ENCODE measurements at places on chromosomes 4 and X.

GRCh38 chrX:112874175-112874574, 33.5 kb upstream of the AMOT start:
- DNase-seq: no peak

DNA sequence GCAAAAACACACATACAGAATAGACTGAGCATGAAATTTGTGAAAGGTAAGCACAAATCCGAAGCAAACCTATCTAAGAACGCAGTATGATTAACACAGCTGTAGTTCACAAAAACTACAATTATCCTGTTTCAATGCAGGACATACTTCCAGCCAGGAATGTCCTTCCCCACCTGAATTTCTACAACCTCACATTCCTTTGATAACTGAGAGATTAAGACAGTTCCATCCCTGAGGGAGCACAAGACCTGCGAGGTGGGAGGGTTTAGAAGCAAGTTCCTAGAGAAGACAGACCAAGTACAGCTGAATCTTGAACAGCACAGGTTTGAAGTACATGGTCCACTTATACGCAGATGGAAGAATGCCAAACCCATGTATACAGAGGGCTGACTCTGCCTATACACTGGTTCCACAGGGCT, 10.6 kb downstream of the ABCG2 start:
- no peak for DNase-seq

GRCh38 chrX:105744291-105744690, 78.0 kb upstream of the NRK start:
- no peak for DNase-seq

DNA sequence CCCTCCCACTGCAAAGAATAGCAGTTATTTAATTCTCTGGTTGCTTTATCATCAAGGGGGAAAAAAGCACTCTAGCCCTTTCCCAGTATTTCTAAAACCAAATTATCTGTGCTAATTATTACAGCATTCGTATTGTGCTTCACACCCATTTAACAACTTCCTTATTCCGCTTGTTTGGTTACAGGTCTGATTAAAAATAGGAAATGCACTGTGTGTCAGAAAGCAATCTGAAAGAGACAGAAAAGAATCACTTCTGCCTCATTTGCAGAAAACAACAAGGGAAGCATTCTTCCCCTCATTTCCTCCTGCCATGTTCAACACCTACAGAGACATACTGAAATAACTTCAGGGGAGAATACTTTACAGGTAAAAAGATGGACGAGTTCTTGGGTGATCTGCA, 114.9 kb upstream of the MAP3K15 start:
- DNase-seq: no peak

- DNase-seq: no peak
Observed at GRCh38 chrX:111102636-111103035, 6.6 kb downstream of the PAK3 start.

- no peak for DNase-seq
Observed at GRCh38 chr4:70426789-70427188, 29.0 kb downstream of the OPRPN start.

DNA sequence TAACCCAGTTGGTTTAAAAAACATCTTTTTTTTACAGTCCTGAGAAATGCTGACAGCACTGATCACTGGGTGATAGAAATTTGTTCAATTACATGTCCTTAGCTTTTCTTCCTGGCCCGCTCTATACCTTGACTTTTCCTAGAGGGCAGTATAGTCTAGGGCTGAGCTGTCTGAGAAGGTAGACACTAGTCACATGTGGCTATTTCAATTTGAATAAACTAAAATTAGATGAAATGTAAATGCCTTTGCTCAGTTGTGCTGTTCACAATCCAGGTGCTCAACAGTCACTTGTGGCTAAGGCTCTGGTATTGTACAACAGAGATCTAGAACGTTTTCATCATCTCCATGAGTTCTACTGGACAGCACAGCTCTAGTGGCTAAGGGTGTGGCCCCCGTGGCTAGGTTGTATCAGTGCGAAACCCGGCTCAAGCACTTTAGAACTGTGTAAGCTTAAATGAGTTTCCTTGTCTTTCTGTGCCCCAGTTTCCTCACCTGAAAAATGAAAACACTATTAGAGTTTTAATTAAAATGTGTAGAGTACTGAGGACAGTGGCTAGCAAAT, 111.6 kb upstream of the WDR17 start:
- no peak for DNase-seq

DNA sequence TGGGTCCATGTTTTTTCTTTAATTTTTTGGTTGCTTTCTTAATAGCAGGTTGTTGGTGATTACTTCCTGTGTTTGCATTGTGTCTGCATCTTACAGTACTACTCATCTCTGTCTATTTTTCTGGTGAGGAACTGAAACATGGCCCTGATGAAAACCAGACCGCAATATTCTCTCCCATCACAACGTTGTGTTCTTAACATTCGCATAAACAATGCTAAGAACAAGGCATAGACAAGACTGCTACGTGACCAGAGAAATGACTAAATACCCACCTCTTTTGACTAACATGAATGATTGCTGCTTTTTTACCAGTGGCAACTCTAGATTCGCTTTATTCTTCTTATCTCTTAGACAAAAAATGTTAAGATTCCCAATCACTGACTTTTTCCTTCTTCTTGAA, 179.1 kb downstream of the GC start:
- no peak for DNase-seq

- DNase-seq: no peak
Observed at GRCh38 chr4:7801001-7801400, 138.7 kb downstream of the AFAP1 start.

- DNase-seq: no peak
Observed at GRCh38 chr4:84857296-84857695, 109.2 kb downstream of the WDFY3 start.

DNA sequence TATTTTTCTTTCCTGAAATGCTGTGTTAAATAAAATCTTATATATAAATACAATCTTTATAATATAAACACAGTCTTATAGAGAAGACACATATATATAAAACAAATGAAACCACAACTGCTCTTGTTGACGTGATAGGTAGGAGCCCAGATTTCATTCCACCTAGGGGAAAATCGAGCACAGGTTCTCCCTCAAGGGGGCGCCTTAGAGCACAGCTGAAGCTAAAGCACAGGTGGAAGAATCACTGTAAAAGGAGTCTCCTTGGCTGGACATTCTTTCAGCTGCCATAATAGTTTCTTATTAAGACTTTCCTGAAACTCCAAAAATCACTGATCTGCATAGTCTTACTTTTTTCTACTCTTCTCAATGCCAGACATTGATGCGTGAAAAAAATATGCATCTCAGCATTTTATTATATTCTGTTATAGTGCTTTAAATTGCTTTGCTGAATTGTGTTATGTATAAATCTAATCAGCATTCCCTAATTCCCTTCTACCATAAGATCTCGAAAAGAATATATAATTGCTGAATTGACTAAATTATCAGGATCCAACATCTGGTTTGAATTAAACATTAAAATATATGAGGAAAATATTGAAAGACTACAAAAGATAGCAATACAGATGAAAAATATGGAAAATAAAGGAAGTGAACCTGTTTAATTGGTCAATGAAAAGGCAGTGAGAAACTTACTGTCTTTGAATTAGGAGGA, 25.5 kb upstream of the RXFP1 start:
- peak; percentile 3 for DNase-seq

DNA sequence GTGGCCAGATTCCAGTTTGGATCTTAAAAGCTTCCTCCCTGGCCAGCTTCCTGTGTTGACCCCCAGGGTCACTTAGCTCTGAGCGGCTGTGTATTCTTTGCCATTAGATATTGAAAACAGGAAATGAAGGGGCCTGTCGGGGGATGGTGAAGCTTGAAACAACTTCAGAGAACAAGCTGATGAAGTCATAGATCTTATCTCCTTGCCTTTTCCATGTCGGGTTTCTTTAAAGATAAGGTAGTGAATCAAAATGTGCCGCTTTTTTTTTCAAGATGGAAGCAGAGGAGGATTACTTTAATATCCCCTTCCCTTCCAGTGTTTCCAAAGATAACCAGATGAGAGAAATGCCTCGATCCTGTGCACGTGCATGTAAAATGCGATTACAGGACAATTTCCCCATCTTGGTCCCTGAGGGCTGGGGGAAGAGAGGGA, 508.5 kb downstream of the MID1IP1 start:
- DNase-seq: peak; percentile 70

DNA sequence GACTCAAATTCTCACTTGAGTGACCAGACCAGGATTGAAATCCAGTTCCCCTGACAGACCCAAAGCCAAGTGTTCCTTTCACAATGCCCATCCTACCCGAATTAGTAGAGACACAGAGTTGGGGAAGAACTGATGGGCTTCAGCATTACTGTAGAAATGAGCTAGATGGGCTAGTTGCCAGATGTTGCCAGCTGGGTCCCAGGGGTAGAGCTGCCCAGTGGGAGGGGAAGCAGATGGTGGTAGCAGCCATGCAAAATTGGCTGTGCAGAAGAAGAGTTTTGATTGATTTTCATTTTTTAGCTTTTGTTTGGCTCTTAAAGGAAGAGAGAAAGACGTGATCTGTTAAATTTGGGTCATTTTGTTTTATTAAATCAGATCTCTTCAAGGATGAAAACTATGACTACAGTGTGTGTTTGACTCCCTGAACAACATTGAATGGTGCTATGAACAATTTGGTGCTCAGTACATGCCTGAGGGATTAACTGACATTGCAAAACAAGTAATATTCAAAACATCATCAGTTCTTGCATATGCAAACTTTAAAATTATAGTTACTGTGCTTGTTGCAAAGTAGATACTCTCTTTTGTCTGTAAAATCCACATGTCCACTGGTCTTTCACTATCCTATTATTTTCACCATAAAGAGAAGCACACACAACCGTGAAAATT, 86.0 kb downstream of the PARM1 start:
- no peak for DNase-seq

DNA sequence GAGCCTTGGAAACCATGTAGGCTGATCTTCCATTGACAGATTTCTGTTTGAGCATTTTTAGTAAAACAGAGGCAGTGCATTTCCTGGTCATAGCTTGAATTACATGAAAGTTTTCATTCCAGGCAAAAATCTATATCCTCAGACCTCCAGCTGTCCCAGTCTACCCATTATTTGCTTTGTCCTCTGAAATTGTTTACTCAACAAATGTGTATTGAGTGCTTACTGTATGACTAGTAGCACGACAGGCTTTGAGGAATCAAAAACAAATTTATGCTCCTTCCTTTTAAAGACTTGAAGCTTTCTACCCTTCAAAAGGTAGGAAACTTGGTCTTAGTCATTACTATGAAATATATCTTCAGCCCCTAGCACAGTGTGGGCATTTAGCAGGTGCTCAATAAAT, 307.9 kb upstream of the IGFBP7 start:
- DNase-seq: no peak

DNA sequence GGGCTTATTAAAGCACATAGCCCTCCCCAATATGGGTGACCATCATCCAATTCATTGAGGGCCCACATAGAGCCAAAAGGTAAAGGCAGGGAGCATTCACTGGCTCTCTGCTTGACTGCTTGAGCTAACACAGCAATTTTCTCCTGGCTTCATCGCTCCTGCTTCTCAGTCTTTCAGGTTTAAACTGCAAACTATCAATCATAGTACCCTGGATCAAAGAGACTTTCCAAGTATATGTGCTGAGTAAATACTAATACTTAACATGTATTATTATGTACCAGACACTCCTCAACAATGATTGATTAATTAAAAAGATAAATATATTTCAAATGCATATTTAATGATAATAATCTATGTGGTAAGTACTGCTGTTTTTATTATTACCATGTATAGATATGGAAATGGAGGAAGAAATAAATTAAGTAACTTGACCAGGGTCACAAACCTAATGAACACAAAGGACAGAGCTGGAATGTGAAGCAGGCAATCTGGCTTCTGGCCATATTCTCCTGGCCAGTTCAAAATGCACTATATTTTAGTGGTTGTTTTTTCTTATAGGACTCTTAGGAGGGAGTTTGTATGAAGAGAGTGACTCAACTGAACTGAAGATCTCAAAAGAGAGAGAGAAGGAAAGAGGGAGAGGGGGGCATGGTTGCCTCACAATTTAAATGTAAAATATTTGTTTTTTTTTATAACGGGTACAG, 1197.3 kb downstream of the TECRL start:
- no peak for DNase-seq

DNA sequence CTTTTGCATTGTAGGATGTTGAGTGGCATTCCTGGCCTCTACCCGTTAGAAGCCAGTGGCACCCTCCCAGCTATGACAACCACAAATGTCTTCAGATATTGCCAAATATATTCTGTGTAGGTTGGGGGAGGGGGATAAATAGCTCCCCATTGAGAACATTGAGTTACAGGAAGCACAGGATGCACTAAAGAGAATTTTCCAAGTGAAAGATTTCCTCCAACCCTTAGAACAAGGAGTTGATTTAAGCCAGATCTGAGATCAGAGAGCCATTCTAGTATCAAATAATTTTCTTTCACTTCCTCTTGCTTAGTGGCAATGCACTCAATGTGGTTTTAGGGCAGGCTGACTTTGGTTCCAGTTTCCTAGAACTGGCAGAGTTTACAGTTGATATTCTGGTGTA, 436.6 kb downstream of the C4orf33 start:
- peak; percentile 3 for DNase-seq

DNA sequence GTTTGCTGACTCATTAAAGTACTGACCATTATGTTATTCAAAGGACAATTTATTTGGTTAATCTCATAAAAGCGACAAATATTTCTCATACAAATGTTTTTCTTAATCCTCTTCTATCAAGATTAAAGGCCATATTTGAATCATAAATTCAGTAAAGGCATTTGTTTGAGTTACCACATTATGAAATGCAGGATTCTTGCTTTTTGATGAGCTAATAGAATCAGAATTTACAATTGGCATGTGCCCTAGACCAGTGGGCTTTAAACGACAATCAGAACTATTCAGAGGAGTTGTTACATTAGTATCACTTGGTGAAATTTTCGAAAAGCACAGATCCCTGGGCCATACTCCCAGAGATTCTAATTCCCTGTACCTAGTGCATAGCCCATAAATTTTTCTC, 55.3 kb downstream of the KLHL4 start:
- DNase-seq: no peak

DNA sequence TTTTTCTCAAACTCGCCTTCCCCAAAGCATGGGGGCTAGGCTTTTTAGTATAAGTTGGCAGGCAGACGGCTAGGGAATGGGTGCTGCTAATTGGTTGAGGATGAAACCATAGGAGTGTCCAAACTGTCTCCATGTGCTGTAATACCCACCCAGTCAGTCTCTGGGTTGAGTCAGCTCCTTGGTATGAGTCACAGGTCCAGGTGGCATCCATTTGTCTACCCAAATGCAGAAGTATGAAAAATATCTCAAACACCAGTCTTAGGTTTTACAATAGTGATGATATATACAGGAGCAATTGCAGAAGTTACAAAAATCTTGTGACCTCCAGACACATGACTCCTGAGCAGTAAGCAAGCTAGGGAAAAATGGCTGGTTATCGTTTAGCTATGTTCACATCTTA, 27.4 kb upstream of the CCSER1 start:
- no peak for DNase-seq

DNA sequence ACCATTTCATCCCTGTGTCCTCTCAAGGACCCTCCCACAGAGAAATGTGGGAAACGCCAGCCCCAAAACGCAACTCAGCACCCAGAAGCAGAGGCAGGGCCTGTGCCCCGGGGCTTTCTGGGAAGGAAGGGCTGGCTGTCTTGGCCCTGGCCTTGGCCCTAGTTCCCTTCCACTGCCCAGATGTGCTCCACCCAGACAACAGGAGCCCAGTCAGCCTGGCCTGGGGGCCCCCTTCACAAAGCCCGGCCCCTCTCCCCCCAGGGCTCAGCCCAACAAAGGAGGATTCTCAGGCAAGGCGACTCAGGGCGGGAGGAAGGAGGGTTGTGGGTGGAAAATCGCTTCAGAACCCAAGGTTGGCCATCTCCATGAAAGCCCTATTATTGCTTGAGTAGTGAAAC, 82.5 kb downstream of the PJA1 start:
- no peak for DNase-seq
